ENCODE measurements at places on chromosomes 3 and 15. TPM values are rescaled to one million over a fixed set of nuclear protein-coding genes. Genes with fewer than 3 reads are reported as not detected.
A peak's percentile ranks its signal among the peaks of the same experiment; 100 is the strongest.

- DNase-seq: no peak
- H3K27me3 ChIP-seq: no peaks in the 10 kb centered on the region
- peak overlapping the region; percentile 40 for H3K4me3 ChIP-seq
- H3K36me3 ChIP-seq: peaks cover 43% of the 10 kb centered on the region
These were observed 14.3 kb downstream of the CXCR6 start for GRCh38 chr3:45957586-45957985.

DNA sequence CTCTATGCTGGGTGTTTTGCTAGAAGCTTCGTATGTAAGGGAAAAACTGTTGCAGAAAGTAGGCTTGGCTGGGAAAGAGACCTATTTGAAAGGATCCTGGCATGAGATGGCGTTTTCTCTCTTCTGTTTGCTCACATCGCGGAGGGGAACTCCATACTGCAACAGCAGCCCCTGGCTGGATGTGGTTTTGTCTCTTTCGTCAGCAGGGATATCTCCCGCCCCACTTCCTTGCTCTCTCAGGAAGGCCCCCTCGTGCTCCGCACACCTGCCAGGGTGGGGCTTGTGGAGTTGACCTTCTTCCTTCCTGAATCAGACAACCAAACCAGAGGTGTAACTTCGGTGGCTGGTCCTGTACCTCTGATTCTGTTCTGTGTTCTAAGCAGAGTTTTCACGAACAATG, 26.4 kb upstream of the MYZAP start:
- no peaks in the 10 kb centered on the region for H3K36me3 ChIP-seq
- H3K4me1 ChIP-seq: peaks cover 11% of the 10 kb centered on the region
- DNase-seq: no peak
- peaks cover 36% of the 10 kb centered on the region for H3K27me3 ChIP-seq
- H3K4me3 ChIP-seq: no peak overlapping the region

GRCh38 chr15:50055332-50055731, 63.7 kb downstream of the ATP8B4 start:
- no peak for DNase-seq
- H3K36me3 ChIP-seq: peaks cover 49% of the 10 kb centered on the region
- peak overlapping the region; percentile 66 for H3K4me3 ChIP-seq
- peaks cover 81% of the 10 kb centered on the region for H3K4me1 ChIP-seq

DNA sequence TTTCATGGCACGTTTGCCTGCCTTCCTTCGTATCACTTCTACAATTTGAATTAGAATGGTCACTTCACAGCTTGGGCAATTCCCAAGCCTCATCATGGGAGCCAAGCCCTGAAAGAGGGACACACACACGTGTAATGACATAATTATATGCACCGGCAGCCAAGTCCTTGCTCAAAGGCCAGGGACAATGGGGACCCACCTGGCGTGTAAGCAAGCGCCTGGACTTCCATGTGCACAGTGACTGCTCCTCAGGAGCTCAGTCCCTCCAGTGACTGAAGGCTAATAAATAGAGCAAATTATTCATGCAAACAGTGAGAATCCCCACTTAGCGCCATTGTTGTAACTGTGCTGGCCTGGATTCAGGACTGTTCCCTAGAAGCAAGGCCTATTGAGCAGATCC, 115.1 kb downstream of the DNAJB8 start:
- H3K36me3 ChIP-seq: no peaks in the 10 kb centered on the region
- no peaks in the 10 kb centered on the region for H3K4me1 ChIP-seq
- no peak for DNase-seq
- H3K27me3 ChIP-seq: no peaks in the 10 kb centered on the region
- no peak overlapping the region for H3K4me3 ChIP-seq

- H3K4me3 ChIP-seq: no peak overlapping the region
- no peaks in the 10 kb centered on the region for H3K36me3 ChIP-seq
- DNase-seq: no peak
- no peak overlapping the region for H3K27ac ChIP-seq
These were observed 62.5 kb upstream of the GBE1 start for GRCh38 chr3:81823882-81824395.

GXYLT2 gene
- not detected for total RNA-seq

PPP2R3A gene
- 0.24 TPM for total RNA-seq

DNA sequence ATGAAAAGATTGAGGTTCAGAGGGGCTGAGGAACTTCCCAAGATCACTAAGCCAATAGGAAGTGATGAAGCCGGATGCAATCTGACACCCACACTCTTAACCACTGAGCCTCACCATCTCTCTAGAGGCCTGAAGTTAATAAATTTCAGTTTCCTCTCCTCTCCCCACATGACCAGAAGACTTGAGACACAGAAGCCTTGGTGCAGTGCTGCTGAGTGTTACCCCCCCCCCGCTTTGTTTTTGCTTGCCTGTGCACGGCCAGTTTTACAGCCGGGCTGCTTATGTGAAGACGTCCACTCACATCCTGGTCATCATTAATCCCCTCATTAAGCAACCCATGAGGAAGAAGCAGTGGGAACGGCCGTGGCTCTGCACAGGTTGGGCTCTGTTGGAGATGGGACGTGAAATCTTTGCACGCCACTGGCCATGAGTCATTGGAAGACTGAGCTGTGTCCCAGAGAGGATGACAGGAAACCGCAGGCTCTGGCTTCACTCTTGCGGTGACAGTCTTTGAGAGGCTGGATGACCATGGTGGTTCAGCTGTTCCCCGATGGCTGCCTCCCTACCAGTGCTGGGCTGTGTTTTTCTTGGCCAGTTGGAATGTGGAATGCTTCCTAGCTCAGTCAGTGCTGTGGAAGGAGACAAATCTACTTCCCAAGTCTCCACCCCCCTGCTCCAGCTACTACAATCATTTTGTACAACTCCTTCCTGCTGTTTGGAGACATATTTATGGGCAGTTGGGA, 232.6 kb upstream of the LRTM1 start:
- DNase-seq: no peak
- no peak overlapping the region for H3K27ac ChIP-seq
- no peaks in the 10 kb centered on the region for H3K4me1 ChIP-seq
- H3K36me3 ChIP-seq: no peaks in the 10 kb centered on the region

MON1A gene
- 18.7 TPM for total RNA-seq

GRCh38 chr3:116281313-116282143, 163.8 kb downstream of the LSAMP start:
- H3K4me1 ChIP-seq: no peaks in the 10 kb centered on the region
- no peaks in the 10 kb centered on the region for H3K36me3 ChIP-seq
- H3K27me3 ChIP-seq: no peaks in the 10 kb centered on the region
- H3K4me3 ChIP-seq: no peak overlapping the region

- no peaks in the 10 kb centered on the region for H3K4me1 ChIP-seq
- H3K27me3 ChIP-seq: peaks cover 41% of the 10 kb centered on the region
- no peaks in the 10 kb centered on the region for H3K36me3 ChIP-seq
- H3K27ac ChIP-seq: no peak overlapping the region
These were observed 20.1 kb upstream of the GLCE start for GRCh38 chr15:69140306-69140705.

HIGD1A gene
- 60.0 TPM for total RNA-seq

All from natural killer cell treated with Interleukin-12 subunit alpha and Interleukin-12 subunit beta and Interleukin-15 and Interleukin-18, amount 100 ng/mL, for 72 hours (primary cell).